Glutamatergic neuron (in vitro differentiated cells): ENCODE measurements at places on chromosomes 7 and 10. TPM values are rescaled to one million over a fixed set of nuclear protein-coding genes. Genes with fewer than 3 reads are reported as not detected.

Gene CDK1
- 10.4 TPM for total RNA-seq

DNA sequence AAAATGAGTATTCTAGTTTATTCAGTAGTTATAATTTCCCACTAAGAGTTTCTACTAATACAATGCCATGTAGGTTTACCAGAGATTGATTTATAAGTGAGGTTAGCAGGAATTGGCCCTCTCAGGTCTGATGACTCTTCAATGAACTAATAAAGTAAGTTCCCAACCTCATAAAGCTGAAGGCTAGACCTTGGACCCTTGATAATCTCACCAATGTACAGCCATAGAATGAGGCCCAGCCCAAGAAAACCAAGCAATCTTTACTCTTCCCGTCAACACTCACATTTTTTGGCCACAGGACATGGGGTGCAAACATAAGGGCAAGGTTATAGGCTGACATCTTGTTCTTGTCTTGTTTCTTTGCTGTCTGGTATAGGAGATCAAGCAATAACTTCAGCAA, 33.3 kb downstream of the ARHGAP19 start:
- no peak for DNase-seq

DNA sequence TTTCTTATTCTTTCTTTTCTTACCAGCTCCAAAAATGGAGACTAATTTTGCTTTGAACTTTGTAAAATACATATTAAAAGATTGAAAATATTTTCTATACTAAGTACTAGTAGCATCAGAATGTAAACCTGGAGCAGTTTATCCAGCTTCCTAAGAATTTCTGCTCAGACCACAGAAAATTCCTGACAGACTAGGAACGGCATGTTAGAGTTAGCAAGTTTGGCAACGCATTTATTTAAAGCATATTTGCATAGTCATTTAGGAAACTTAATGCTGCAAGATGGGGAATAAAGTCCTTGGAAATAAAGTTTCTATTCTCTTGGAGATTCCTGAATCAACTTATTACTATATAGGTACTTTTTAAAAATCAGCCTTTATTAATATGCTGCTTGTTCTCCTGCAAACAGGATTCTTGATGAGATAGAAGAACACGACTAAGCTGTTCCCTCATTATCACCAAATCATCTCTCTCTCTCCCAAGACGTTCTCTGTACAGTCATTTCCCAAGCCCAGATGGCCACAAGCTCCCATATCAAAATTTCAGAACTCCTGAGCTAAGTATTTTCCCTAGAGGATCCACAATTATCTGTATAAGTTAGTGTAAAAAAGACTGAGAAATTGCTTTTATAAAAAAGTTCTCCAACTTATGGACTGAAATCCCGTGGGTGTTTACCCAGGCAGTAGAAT, 305.8 kb upstream of the NEBL start:
- no peak for DNase-seq

Gene LAMTOR4
- 66.9 TPM for total RNA-seq

GRCh38 chr10:20622531-20623211, 274.4 kb downstream of the NEBL start:
- no peak for DNase-seq

Gene PPP1R17
- 657 TPM for total RNA-seq

Gene SPRN
- total RNA-seq: 2.0 TPM

- DNase-seq: no peak
Measured at GRCh38 chr7:158129037-158130022, 458.3 kb downstream of the PTPRN2 start.

Gene DPY19L1
- total RNA-seq: 12.3 TPM

GRCh38 chr7:15889507-15889906, 203.0 kb upstream of the MEOX2 start:
- peak; percentile 29 for DNase-seq

Gene CFAP58
- total RNA-seq: 2.2 TPM

Gene RBP3
- total RNA-seq: not detected

- DNase-seq: no peak
Measured at GRCh38 chr7:42244828-42245227, 7.8 kb upstream of the GLI3 start.

Gene AKR1C2
- 3.8 TPM for total RNA-seq

Gene FAM25C
- total RNA-seq: not detected

- no peak for DNase-seq
Measured at GRCh38 chr10:86100581-86101061, 266.0 kb downstream of the GRID1 start.

DNA sequence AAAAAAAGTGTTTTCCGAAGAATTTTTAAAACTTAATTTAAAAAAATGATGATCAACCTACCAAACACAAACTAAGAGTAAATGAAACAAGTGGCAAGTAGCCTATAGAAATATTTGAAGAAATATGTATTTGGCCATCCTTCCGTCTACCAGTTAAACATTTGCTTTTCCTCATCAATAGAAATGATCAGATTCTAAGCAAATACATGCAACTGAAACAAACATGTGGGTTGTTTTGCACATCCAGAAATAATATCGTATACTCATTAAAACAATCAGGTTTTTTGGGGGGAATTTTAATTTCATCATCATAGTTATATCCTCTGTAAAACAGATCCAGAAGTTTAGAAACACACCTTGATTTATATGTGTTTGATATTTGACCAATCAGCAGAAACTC, 1011.7 kb downstream of the GATA3 start:
- DNase-seq: no peak

- DNase-seq: no peak
Measured at GRCh38 chr10:55400075-55400849, 599.2 kb upstream of the PCDH15 start.

- DNase-seq: no peak
Measured at GRCh38 chr10:86670290-86670811, 2.0 kb downstream of the LDB3 start.

- no peak for DNase-seq
Measured at GRCh38 chr7:85167636-85168035, 19.2 kb downstream of the SEMA3D start.

Gene ACTL6B
- total RNA-seq: 95.2 TPM

Gene MTERF1
- total RNA-seq: 17.0 TPM

Gene SLC16A12
- not detected for total RNA-seq

DNA sequence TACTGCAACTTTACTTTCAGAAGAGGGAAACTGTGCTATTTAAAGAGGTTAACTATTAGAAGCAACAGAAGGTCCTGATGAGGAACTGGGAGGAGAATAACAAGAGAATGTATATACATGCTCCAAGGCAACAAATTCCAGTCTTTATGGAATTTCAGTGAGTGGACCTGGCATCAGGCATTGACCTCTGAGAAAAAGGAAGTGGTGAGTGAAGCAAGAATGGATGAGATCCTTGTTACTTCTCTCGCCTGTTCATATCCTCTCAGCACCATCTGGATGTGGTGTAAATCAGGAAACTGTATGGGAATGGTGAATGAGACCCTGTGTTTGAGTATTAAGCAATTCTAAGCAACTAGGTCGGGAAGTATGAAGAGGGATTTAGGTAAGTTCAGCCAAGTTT, 30.3 kb upstream of the KBTBD2 start:
- DNase-seq: no peak

Gene NME8
- total RNA-seq: not detected

GRCh38 chr7:130917669-130918128, 183.7 kb upstream of the KLF14 start:
- DNase-seq: no peak
